ENCODE measurements at places on chromosomes 12 and 14. TPM values are rescaled to one million over a fixed set of nuclear protein-coding genes. Genes with fewer than 3 reads are reported as not detected.

The LUM gene
- total RNA-seq: not detected

The CCDC60 gene
- not detected for total RNA-seq

The RNASE7 gene
- not detected for total RNA-seq

The EFS gene
- not detected for total RNA-seq

The ERBB3 gene
- total RNA-seq: 1.0 TPM

Data from activated naive CD4-positive, alpha-beta T cell treated with anti-CD3 and anti-CD28 coated beads for 36 hours (primary cell).